ENCODE measurements at places on chromosomes 11 and 22.

- DNase-seq: peak; percentile 60
Measured at GRCh38 chr11:103326070-103326794, 217.0 kb downstream of the DYNC2H1 start.

DNA sequence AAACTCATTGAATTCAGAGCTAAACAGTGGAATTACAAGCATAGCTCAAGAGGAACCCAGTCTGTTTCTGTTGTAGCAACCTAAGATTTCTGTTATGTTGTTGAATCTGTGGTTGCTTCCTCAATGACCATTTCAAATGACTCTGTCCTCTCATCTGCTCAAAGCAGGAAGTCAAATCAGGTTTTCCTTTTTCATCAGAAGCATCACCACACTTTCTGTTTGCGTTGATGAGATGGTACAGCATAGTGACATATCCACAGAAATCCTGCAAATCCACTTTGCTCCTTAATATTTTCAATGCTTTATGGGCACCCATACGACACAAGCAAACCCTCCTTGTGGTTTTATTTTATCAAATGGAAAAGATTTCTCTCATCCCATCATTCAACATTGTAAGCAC, 12.6 kb upstream of the UCP2 start:
- no peak for DNase-seq

- peak; percentile 66 for DNase-seq
Measured at GRCh38 chr11:1460396-1460985, 26.1 kb downstream of the MOB2 start.

DNA sequence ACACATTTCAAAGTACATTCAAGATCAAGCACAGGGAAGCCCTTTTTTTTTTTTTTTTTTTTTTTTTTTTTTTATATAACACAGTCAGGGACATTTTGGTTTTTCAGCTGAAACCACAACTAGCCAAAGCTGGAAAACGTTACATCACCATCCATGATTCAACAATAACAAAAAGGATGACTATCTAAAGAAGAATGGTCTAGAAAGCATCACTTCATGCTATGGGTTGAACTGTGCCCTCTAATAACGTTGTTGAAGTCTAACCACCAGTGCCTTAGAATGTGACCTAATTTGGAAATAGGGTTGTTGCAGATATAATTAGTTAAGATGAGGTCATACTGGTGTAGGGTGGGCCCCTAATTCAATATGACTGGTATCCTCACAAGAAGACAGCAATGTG, 46.6 kb downstream of the MTMR2 start:
- peak; percentile 61 for DNase-seq

GRCh38 chr22:32457031-32457430, 7.2 kb downstream of the BPIFC start:
- DNase-seq: no peak

DNA sequence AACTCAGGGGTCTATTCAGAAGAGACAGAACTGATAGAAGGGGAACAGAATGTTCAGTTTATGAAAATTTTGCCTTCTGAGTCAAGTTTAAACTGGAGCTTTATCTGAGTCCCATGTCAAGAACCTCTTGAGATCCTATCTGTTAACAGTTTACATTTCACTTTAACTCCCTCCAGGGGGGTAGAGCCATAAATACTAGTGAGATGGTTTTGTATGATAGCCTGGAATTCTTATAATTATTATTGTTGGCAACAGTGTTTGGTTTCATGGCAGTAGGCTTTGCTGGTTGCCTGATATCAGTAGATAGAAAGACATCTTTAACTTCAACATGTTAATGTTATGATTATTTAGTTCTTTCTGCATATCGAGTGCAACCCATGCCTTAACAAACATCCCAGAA, 498.5 kb downstream of the INSC start:
- DNase-seq: no peak

DNA sequence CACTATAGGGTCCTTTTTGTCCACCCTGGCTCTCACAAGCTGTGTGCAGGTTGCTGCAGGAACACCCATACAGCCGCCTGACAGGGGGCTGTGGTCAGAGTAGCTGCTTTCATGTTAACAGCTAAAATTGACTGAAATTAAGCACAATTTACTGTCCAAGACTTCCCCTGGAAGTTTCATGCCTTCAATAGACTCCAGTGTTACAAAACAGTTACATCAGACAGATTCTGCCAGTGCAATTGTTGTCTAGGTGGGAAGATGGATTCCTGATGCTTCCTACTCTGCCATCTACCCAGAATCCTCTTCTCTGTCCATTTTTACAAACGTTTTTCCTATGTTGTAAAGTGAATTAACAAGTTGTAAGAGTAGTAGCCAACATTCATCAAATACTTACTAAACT, 5.3 kb upstream of the TSKU start:
- DNase-seq: no peak

GRCh38 chr11:78022397-78023396, at the start of gene KCTD14:
TSS of gene KCTD14 (minus strand) at chr11:78023276. CDS start at chr11:78023249, 27 bp downstream.
- peak; percentile 49 for DNase-seq

DNA sequence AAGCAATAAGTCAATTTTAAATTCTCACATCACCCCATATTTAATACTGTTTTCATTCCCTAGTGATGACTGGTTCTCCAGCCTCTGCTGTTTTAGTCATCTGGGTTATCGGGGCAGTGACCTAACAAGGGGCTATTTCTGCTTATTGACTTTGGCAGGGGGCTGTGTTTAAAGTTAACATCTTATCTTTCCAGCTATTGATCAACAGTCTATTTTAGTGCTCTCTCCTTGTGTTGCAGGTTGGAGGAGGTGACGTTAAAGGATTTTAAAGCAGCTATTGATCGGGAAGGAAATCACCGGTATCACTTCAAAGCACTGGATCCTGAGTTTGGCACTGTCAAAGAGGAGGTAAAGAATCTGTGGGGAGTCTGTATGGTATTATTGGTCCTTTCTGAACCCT, 7.7 kb upstream of the DLAT start:
- peak; percentile 52 for DNase-seq

DNA sequence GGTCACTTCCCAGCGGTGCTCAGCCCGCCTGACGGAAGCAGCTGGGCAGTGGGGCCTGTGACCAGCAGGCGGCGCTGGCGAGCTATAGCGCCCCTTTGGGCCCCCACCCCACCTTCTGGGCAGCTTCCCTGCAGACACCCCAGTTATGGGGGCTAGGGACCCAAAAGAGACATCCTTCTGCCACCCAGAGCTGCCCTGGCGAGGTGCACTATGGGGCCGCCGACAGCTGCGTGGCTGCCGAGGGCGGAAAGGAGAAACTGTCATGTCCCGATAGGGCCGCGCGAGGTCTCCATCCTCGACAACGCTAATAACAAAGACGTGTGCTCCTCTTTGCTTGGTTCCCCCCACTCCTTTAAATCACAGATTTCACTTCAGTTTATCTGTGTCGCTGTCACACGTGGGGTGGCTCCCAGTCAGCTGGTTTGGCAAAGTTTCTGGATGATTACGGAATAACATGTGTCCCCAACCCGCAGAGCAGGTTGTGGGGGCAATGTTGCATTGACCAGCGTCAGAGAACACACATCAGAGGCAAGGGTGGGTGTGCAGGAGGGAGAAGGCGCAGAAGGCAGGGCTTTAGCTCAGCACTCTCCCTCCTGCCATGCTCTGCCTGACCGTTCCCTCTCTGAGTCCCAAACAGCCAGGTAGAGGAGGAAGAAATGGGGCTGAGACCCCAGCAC, 673 bp upstream of the MYO7A start:
- DNase-seq: peak; percentile 74

DNA sequence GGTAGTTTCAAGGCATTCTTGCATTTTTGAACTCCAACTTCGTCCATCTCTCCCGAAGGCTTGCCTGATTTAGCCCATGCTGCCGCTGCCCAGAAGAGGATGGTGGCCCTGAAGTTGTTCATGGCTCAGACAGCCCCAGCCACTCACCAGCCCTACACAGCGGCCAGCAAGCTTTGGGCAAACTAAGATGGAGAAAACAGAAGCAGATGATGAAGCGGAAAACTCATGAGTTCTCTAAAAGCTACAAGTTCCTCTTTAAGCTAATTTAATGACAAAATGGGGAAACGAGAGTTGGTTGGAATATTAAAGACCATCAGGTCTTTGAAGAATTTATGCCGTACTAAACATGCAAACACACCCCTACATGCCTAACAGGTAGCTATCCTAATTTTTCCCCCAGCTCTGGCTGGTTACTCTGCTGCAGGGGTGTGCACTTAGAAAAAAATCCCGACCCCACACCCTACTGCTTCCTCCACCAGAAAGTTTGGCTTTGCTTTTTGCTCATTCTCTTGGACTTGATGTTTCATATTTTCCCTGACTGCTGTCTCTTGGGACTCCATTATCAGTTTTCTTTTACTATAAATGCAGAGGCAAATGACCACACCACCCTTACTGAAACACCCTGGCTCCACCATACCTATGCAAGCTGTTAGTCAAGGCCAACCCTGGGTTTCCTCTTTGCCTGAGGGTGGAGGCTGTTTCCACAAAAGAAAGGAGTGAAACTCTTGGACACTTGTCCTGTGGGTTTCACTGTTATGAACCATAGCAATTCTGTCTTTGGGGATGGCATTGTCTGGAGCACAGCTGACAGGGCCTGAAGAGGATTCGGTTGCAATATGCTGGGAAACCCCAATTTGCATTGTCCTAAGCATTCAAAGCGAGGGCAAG, at the start of gene MPEG1:
Gene MPEG1, minus strand, starts transcription at position 184 of the 888 bp plus-strand sequence. Its CDS starts 62 bp downstream, at position 122.
- no peak for DNase-seq

GRCh38 chr22:20090730-20091240, 10.7 kb downstream of the DGCR8 start:
- DNase-seq: no peak

GRCh38 chr11:128607819-128608218, 20.5 kb upstream of the ETS1 start:
- no peak for DNase-seq

Data from AG08396 (cell line).